ENCODE measurements at places on chromosomes 2 and 18. TPM values are rescaled to one million over a fixed set of nuclear protein-coding genes. Genes with fewer than 3 reads are reported as not detected.

REL gene
- total RNA-seq, result 2.1 TPM

CPLX4 gene
- total RNA-seq, result not detected

MC2R gene
- not detected for total RNA-seq

VWA3B gene
- not detected for total RNA-seq

SCG2 gene
- total RNA-seq, result 36.4 TPM

RNMT gene
- total RNA-seq, result 8.9 TPM

RND3 gene
- 287 TPM for total RNA-seq

TMEM247 gene
- total RNA-seq, result not detected

SLC39A10 gene
- 41.7 TPM for total RNA-seq

PEX13 gene
- total RNA-seq, result 26.2 TPM

MAL gene
- not detected for total RNA-seq

TMEM163 gene
- total RNA-seq, result 0.08 TPM

ANKRD53 gene
- 0.15 TPM for total RNA-seq

ALK gene
- under 0.01 TPM for total RNA-seq

ADAM23 gene
- total RNA-seq, result 2.4 TPM

CRYBA2 gene
- not detected for total RNA-seq

SOWAHC gene
- 6.0 TPM for total RNA-seq

CHRNG gene
- not detected for total RNA-seq

HOXD10 gene
- total RNA-seq, result not detected

LOXHD1 gene
- not detected for total RNA-seq

ABCA12 gene
- under 0.01 TPM for total RNA-seq

Measured in smooth muscle cell of the coronary artery (primary cell).